ENCODE measurements at places on chromosomes 2 and 18.

DNA sequence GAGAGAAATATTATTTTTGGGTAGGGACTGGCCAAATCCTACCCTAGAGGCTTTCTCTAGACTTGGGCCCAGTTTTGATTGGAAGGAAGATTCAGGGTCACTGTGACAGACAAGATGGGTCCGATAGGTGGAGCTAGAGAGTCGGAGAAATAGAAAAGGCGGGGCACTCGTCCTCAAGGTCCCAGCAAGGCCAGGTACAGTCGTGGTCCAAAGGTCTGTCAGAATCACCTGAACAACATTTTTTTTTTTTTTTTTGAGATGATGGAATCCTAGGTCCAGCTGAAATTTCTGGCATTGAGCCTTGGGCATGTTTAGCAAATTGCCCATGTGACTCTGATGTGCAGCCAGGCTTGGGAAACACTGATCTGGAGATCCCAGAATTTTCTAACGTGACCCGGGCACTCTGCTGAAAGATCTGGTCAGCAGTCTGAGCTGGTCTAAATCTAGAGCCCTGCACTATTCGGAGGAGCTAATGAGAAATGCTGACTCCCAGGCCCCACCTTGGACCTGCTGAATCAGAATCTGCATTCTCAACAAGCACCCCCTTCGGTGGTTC, 23.0 kb upstream of the NTSR2 start:
- DNase-seq, result peak; percentile 73

GRCh38 chr18:49094979-49095632, 144.3 kb upstream of the SMAD7 start:
- no peak for DNase-seq

DNA sequence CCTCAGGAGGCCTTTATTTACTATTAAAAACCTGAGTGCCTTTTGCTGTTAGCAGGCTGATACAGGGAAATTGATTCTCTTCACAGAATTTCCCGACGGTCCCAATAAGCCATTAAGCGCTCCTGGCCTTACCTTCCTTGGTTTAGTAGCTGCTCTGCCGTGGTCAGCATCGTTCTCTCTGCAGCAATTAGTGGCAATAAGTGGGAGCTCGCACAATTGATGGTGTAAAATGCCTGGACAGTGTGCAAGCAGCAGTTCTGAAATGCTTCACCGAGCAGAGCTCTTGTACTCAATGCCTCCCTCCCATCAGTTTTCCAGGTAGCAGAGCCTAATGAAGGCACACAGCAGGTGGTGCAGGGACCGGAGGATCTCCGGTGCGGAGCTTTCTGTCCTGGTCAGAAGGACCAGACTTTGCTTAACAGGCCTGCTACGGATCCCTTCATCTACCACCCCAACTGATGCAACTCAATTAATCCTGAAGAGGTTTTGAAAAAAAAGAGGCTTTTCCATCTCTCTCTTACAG, 1.1 kb upstream of the LINC00305 start:
- no peak for DNase-seq

DNA sequence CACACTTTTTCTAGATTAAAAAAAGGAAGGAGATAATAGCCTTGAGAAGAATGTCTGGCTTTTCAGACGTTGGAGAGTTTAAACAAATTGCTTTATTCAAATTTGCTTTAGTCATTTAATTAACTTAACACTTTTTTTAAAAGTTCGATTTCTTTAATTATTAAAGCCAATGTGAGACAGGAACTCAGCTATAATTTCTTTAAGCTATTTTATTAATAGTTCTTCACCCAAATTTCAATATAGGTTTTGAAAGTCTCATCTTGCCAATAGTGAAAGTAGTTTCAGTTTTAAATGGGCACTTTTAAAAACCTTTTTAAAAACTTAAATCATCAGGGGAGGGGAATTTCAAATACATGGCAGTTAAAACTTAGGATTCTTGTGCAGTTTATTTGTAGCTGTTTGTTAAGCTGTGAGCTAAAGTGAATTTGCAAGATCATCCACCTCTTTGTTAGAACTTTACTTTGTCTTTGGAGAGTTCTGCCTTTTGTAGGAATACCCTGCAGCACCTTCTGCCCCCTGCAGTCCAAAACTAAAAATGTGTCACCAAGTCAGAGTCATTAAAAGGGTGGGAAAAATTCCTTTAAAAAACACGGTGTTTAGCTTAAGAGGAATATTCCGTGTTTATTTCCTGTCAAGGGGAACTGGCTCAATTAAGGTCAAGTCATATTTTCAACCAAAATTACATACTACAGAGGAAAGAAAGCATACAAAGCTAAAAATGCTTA, 4.6 kb downstream of the TGIF1 start:
- no peak for DNase-seq

DNA sequence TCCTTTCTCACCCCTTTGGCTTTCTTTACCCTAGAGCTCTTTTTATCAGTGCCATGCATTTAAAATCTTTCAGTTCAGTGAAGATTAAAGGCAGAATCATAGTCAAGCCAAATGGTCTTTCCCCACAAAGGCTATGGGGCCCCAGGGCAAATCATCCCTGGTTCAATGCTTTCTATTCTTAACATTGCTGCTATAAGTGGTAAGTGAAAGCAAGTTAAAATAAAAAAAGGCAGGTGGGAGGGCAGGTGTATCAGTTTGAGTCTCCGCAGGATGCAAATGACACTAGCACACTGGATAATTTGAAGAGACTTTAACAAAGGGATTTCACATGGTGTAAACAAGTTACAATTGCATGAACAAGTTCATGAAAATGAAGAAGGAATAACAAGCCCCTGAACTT, 757.4 kb downstream of the SATB2 start:
- no peak for DNase-seq

DNA sequence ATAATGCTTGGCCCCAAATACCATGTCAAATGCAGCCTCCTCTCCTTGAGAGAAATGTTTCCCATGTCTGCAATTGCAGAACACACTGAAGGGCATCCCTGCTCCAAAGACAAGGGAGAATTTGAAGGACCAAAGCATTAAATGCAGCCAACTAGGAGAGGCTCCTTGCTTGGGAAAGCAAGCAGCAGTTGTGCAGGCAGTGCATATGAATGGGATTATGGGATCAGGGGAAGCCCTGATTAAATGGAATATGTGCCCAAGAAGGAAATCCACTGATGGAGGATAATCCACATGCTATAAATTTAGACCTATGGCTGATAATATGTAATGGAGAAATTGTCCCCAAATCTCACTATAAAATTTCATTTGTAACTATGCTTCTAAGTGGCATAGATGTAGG, 116.1 kb downstream of the NCKAP5 start:
- no peak for DNase-seq

- DNase-seq, result no peak
These were observed 58.9 kb upstream of the CTNNA2 start for GRCh38 chr2:79453918-79454317.

DNA sequence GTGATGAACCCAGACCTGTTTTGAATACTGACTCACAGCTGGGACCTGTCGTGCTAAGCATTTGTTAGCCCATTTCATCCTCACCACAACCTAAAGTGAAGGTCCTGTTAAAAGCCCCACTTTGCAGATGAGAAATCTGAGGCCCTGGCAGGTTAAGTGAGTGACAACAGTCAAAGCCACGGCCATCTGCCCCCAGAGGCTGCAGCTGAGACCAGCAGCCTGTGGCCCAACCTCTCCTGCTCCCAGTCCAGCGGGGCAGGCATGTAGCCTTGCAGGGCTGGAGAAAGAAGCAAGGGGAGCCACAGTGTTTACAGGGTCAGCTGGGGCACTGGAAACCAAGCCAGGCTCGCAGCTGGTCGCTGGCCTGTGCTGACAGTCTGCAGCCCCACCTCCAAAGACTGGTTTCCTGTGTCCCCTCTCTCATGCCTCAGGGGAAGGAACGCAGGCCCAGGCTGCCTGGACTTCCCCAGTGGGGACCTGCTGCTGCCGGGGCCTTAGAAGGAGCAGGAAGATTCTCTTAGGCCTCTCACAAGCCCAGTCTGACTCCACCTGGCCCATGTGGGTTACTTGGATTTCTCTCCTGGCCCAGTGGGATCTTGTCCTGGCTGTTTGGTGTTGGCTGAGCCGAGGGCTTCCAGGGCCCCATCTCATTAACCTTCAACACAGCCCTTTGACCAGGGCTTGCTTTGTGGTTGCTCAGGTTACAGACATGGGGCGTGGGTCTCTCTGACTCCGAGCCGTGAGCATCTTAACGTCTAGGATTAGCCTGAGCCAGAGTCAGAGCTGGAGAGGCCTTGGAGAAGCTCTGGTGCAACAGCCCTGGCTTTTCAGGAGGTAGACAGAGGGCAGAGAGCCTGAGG, 1.7 kb downstream of the INPP5D start:
- no peak for DNase-seq

DNA sequence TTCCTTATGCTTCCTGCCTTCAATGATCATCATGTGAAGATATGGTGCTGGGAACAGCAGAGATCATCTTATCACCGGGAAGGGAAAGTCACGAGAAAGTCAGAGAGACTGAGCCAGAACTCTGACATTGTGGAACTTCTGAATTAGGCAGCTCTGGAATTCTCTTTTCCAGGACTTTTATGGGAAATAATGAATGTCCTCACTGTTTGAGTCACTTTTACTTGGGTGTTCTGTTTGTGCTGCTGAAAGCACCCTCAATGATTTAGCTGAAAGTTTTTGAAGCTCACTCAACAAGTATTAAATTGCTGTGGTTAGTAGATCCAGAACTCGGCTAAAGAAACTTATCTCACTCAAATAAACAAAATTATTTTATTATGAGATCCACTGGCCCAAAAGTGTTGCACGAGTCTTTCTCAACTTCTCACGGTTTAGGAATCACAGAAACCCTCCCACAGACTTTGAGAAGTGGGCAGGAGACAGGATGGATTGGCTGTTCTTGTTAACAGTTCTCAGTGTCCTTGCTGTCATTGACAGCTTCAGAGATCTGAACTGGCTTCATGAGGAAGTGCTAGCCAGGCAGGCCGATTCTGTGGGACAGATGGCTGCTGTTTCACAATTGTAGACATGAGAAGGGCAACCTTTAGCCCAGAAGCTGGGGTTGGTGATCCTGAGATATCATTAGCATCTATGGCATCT, 26.4 kb upstream of the ATRAID start:
- no peak for DNase-seq

DNA sequence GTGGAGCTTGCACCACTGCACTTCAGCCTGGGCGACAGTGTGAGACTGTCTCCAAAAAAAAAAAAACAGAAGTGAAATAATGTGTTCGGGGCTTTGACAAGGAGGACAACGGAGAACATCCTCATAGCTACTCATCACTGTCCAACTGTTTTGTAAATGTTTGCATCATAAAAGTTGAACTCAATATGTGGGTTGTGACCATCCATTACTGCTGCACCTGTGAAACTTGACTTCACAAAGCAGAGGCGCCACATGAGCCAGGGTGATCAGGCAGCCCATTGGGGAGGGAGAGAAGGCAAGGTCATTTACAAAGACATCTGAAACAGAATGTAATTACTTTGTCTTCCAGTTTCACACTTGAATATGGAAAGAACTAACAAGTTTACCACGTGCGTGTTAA, 61.6 kb downstream of the LAMA1 start:
- DNase-seq, result no peak

GRCh38 chr2:116809109-116809508, 1005.4 kb upstream of the DDX18 start:
- DNase-seq, result no peak

DNA sequence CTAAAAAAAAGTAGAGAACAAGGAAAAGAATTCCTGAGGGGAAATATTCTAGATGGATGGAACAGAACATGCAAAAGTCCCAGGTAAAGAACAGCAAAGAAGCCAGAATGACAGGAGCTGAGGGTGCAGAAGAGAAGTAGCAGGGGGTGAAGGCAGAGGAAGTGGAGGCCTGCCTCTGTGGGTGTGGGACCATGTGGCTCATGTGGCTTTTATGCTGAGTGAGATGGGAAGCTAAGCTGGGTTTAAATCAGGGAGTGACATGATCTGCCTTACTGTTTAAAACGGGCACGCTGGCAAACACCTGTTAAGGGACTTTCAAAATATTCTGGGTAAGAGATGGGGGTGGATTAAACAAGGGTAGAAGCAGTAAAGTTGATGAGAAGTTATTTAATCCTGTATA, 40.0 kb downstream of the GKN2 start:
- DNase-seq, result no peak

DNA sequence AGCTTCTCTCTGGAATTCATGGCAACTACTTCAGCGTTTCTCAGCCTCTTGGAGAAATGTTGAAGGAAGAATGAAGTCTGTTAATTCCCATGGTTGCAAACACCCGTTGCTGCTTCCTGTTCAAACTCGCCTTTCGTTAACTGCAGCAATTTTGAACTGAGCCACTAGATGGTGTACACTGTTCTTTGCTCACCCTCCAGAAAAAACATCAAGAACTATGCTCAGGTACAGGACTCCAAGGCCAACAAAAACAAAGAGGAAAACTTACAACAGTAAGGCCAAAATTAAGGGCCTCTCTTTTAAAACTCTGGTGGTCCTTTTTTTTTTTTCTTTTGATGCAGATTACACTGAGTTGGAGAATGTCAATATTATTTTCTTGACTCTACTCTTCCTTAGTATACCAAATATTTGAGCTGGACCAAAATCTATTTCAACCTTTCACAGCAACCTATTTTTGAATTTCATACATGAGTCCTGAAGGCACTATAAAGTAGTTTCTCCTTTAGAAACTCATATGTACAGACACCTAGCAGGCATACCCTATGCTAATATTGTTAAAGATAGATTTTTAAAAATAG, 58.2 kb downstream of the KLHL14 start:
- DNase-seq, result peak; percentile 65

GRCh38 chr2:110925479-110925878, 193.1 kb downstream of the ACOXL start:
- DNase-seq, result no peak

DNA sequence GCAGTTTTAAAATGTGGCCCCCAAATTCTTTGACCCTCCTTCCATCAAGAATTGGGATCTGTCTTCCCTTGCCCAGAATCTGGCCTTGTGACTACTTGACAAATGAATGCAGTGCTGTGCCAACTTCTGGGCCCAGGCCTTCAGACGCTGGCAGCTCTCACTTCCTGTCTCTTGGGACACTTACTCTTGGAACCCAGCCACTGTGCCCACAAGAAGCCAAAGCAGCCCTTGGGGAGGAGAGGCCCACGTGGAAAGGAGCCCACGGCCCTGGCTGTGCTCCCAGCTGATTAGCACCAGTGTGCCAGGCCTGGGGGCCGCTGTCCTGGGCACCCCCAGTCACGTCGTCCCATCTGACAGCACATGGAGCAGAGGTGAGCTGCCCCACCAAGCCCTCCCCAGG, 56.6 kb downstream of the RPL37A start:
- no peak for DNase-seq

- DNase-seq, result no peak
These were observed 480.9 kb upstream of the TMEFF2 start for GRCh38 chr2:192675681-192676080.

GRCh38 chr2:12442476-12442847, 274.3 kb upstream of the TRIB2 start:
- DNase-seq, result no peak

GRCh38 chr2:169190197-169190775, 120.9 kb downstream of the DHRS9 start:
- no peak for DNase-seq

All from NCI-H460 (cell line).